ENCODE measurements at places on chromosomes 7 and 10.
A peak's percentile ranks its signal among the peaks of the same experiment; 100 is the strongest.

GRCh38 chr7:128842674-128843641 is 12.8 kb downstream of the FLNC start:
- no peak for DNase-seq

GRCh38 chr10:60821656-60822055 is 43.4 kb downstream of the CDK1 start:
- DNase-seq = no peak

- no peak for DNase-seq
Observed at GRCh38 chr10:112964482-112964881, 14.4 kb downstream of the TCF7L2 start.

DNA sequence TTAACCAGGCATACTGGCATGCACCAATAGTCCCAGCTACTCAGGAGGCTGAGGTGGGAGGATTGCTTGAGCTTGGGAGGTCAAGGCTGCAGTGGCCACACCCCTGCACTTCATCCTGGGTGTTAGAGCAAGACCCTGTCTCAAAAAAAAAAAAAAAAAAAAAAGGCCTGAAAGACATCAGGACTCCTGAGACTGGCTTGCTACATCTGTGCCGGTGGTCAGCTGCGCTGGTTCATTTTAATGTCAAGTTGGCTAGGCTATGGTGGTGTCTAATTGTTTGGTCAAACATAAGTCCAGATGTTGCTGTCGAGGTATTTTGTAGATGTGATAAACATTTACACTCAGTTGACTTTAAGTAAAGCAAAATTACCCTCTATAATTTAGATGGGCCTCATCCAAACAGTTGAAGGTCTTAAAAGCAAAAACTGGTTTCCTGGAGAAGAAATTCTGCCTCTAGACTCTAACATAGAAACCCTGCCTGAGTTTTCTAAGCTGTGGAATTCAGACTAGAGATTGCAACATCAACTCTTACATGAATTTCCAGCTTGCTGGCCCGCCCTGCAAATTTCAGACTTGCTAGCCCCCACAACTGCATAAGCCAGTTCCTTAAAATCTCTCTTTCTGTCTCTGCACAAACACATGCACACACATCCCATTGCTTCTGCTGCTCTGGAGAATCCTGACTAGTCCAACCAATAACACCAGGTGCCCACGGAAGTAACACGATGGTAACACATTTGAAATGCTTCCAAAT is 18.2 kb downstream of the MYOF start:
- DNase-seq = no peak

DNA sequence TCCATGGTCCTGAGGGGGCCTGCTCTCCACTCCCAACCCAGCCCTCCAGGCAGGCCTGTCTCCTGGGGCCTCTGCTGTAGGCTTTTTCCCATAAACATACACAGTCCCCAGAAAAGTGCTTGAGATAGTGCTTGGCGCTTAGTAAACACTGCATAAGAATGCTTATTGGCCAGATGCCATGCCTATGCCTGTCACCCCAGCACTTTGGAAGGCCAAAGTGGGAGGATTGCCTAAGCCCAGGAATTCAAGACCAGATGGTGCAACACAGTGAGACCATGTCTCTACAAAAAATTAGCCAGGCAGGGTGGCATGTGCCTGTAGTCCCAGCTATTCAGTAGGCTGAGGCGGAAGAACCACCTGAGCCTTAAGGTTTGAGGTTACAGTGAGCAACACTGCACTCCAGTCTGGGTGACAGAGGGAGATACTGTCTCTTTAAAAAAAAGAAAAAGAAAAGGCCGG is 24.6 kb upstream of the ASL start:
- DNase-seq = no peak

DNA sequence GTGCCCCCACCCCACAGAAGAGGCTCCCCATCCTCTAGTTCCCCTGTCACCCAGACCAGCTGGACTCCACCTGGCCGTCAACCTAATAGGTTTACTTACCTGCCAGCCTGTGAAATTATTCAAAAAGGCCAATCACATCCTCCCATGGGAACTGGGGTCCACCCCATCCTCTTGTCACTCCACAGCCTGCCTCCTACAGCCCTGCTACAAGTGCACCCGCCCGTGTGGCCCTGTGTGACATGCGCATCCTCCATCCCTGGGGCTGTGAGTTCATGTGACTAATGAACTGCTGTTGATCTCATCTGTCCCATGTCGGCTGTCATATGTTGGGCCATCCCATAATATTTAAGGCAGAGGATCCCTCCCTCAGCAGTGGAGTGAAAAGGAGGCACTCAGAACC is 39.4 kb downstream of the AOC1 start:
- no peak for DNase-seq

DNA sequence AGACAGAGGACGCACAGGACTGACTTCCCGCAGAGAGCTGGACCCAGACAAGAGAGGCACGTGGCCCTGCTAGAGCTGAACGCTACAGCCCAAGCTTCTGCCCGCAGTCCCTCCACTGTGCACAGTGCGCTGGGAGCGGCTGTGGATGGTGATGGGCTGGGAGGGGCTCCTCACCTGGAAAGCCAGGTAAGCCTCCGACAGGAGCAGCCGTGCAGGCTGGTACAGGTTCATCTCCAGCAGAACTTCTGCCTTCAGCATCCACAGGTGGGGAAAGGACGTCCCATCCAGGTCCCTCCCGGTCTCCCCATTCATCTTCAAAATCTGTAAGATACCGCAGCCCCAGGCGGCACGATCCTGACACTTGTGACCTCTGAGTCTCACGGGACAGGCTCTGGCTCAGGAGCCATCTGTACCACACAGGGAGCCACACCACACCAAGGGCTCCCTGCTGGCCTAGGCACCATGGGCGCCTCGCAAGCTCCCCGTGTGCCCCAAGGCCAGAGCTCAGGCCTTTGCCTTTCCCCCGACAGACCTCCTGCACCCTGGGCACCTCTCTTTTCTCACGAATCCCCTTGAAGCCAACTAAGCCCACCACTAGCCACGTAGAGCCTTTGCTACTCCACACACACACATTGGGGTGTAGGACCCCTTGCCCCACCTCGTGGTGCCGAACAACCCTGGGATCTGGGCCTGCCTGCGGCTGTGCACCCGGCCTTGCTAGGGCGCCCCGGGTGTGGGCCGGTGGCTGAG is 76.3 kb downstream of the CFAP46 start:
- DNase-seq = no peak

DNA sequence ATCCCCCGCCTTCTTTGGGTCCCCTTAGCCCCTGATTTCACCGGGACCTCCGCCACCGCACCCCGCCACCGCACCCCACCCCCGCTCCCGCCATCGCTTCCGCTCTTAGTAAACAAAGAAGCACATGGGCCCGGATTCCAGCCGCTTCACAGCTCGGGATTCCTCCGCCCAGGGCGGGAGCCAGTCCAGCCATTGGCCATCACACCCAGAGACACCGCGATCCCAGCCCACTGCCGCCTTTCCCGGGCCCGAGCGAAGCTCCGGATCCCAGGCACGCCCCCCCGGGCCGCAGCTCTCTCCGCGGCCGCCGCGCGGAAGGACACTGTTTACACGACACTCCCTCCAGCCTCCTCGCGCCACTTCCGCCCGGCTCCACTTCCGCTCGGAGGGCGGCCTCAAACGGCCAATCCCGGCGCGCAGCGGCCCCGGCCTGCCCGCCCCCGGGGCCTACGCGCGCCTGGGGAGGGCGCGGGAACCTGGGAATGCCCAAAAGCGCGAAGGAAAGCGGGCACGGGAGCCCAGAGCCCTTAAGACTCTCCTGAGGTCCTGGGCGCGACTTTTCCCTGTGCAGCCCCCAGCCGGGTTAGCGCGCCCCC is 679 bp downstream of the MCM7 start:
- peak; percentile 91 for DNase-seq

DNA sequence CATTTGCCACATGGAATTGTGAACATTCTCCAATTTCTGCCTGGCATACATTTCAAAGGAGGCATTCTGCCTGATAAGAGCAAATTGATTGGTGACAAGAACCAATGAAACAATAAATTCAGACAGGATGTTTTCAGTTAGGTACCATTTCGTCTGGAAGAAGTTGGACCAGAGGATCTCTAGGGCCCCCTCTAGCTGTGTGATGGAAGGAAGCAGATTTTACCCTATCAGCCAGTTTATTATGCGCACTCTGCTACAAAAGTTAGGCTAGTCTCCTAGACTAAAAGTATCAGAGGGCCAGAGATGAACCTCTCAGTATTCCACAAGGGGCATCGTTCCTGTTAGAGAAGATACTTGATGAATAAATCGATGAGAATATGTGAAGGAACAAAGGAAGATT is 118.0 kb downstream of the BUB3 start:
- DNase-seq = no peak

DNA sequence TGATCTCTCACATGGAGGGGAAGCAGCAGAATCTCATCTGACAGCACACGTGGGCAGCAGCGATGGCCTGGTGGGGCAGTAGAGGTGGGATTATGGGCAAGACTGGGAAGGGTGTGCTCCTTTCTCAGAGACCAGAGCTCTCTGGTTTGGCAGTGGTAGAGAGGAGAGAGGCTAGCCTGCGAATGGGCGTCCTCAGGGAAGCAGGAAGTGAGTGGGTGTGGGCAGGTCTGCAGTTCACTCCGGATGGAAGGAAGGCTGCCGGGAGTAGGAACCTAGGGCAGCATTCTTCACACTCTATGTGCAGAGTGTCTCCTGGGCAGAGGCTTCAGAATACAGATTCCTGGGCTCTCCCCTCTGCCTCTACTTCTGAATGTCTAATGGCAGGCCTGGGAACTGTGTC is 162.8 kb upstream of the BMPER start:
- no peak for DNase-seq

DNA sequence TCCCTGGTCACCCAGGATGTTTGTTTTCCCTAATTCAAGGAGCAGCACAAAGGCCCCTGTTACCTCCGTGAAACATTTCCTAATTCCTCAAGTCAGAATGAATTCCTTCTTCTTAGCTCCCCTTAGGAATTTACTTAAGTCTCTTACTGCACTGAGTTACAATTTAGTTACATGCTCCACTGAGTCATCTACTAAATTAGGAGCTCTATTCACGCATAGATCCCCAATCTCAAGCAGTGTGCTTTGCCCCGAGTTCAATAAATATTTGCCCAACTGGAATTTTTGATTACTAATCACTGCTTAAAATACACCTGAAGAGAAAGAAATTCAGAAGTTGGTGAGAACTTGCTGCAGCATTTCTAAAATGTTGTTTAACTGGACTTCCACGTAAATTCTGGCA is 329.4 kb upstream of the MYO3A start:
- no peak for DNase-seq

GRCh38 chr7:30280631-30281030 is 3.8 kb upstream of the ZNRF2 start:
- no peak for DNase-seq

- no peak for DNase-seq
Observed at GRCh38 chr7:16309129-16309528, 112.2 kb downstream of the CRPPA start.

DNA sequence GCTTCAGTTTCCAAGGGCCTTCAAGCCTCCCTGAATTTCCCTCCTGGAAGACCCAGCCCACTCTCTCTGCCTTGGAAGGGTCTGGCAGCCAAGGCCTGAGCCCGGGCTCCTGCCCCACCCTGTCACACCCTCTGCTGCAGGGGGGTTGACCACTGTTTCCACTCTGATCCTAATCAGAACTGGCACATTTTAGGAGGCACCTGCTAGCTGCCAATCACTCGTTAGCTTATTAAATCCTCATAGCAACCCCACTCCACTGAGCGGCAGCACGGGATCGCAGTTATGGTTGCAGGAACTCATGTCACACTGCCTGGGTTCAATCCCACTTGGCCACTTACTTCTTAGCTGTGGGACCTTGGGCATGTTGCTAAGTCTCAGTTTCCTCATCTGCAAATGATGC is 12.9 kb downstream of the HSPB1 start:
- no peak for DNase-seq

DNA sequence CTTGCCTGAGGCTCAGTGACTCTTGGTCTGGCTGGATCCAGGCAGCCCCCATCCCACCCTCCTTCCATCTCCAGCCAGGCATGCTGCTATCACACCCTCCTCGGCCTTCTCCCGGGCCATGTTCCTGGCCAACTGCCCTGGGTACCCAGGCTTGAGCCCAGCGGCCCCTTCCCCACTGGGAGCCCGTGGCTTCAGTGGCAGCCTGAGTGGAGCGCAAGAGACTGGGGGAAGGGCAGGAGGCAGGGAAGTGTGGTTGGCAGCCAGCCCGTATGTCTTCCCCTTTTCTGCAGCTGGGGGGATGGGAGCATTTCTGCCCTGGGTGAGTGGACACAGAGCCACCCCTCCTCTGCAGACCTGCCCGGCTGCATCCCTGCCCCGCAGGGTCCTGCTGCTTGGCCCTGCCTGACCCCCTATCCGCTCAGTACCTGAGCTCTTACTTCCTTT is 148.5 kb downstream of the ARHGAP22 start:
- no peak for DNase-seq

- DNase-seq = no peak
Observed at GRCh38 chr7:26657686-26658388, 206.6 kb downstream of the SKAP2 start.

DNA sequence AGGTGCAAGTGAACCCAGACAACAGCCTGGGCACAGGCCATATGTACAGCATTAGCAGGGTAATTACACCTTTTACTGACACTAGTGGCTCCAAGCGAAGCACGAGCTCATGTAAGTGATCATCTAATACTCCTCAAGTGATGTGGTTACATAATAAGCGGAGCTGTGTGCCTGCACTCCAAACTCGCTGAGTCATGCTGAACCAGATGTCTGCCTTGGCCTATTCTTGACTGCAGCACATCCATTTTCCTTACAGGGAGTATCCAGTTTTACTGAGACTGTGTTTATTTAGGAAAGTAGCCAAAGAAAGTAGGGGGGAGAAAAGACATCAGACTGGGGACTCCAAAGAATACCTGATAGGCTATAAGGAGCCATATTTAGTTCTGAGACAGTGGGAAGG is 90.1 kb downstream of the GRM3 start:
- no peak for DNase-seq

DNA sequence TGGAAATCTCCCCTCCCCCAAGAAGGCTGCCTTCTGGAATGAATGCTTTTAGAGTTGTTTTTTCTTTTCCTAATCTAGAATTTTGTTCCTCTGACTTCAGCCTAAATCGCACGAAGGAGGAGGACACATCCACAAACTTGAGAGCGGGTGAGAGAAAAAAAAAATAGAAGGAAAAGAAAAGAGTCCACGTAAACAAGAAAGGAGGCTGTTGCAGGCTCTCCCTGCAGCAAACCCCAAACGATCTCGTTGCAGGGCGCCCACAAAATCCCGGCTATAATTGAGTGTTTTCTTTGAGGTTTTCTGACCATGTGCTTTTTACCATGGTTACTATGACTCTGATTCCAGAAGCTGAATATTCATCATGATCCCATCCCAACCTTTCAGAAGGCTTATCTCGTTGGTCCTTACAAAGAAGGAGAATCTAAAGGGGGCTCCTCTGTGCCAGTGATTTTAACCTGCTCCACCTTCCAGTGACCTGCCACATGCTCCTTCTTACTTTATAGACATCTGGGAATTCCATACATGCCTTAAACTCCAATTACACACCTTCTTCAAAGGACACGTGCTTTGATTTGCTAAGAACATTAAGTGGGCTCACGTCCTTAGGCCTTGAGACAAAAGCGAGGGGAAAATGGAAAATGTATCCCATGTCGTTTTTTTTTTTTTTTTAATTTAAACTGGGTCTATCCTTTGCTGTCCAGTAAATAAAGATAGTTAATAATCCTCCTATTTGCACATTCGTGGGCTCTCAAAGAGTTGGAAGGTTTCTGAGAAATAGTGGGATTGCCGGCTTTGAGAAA is 5.8 kb downstream of the TWIST1 start:
- DNase-seq = no peak

- no peak for DNase-seq
Observed at GRCh38 chr10:96683710-96684109, 36.6 kb downstream of the PIK3AP1 start.

GRCh38 chr10:102635377-102635776 is 8.9 kb upstream of the TRIM8 start:
- no peak for DNase-seq

Data from lower leg skin (tissue), 4 donors.